Stimulated activated CD4-positive, alpha-beta T cell treated with anti-CD3 and anti-CD28 coated beads, Interleukin-15, amount 100 ng/mL, for 1 hour (primary cell): ENCODE measurements at places on chromosomes 5 and 9.

DNA sequence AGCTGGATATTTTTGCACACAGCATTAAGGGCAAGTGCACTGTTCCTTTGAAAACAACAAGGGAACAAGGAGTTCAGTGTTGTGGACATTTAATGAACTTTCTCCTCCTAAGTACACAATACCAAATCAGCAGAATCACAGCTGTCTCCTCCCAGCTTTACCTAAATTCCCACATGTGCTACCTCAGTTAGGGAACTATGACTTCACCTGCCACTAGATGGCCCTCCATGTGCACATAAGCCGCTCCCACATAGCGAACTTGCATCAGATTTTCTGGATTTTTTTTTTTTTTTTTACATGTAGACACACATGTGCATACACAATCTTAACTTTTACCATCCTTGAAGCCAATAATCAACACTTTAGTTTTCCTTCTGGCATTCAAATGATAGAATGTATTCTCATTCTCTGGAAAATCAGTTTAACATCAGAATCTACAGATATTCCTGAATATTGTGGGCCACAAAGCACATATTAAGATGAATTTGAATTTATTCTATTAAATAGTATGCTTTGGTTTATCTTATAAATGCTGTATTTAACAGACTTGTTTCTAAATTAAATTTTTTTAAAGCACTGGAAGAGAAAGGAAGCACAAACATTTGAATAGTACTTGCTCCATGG is 123.6 kb downstream of the PALM2AKAP2 start:
- DNase-seq: no peak

- no peak for DNase-seq
Observed at GRCh38 chr5:97151370-97151769, 9.0 kb upstream of the LIX1 start.

DNA sequence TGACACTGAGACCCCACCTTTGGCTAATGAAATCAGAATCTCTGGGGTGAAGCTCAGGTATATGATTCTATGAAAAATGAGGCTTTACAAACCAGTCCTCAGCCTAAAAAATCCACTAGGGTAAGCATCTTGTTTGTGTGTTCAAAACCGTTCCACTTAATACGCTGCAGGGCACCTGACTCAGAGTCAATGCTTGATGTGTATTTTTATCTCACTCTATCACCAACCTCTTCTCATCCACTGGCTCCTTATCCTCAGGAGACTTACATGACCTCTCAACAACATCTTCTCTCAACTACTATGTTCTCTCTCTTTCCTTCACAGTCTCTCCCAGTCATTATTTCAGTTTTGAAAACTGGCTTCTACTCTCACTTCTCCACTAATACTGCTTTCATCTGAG is 153.3 kb upstream of the KCNN2 start:
- no peak for DNase-seq

DNA sequence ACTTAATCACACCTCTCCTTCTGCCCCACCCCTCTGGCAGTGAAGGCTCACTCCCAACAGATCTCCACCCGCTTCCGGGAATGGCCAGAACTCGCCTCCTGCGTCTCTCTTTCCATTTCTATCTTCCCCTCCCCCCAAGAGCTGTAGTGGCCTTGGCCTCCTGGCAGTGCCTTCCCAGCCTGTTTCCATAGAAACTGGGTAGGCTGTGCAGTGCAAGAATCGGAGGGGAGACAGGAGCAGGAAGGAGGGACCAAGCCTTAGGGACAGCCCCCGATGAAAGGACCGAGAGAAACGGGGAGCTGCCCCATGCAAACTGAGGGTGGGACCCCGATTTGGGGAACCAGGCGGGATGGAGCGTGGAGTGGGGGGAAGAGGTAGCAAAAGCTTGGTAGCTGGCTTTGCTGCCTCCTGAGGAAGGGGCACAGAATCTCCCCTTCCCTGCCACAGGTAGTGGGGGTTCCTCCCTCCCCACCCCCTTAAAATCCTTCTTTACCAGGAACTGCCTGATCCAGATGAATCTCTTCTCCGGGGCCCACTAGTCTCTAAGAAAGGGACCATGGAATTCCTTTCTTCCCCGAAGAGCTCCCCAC is 4.5 kb upstream of the PCDH1 start:
- DNase-seq: no peak

DNA sequence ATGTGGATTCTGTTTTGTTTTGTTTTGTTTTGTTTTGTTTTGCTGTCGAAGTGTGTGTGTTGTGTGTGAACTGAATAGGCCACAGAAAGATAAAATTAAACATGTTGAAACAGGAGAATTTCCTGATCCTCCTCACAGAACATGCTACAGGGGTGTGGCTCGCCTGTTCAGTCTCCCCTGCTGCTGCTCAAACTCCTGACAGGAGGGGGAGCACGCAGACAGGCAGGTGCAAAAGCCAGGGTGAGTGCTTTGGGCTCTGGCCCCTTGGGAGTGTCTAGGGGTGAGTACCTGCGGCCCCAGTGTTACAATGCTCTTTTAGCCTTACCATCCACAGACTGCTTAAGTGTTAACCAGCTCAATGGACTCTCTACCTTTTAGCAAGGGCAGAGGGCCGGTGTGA is 473.5 kb downstream of the MAT2B start:
- DNase-seq: no peak

- DNase-seq: no peak
Observed at GRCh38 chr5:18152671-18153070, 518.4 kb downstream of the TAF11L14 start.

GRCh38 chr5:43275391-43275790 is 37.8 kb downstream of the HMGCS1 start:
- DNase-seq: no peak

DNA sequence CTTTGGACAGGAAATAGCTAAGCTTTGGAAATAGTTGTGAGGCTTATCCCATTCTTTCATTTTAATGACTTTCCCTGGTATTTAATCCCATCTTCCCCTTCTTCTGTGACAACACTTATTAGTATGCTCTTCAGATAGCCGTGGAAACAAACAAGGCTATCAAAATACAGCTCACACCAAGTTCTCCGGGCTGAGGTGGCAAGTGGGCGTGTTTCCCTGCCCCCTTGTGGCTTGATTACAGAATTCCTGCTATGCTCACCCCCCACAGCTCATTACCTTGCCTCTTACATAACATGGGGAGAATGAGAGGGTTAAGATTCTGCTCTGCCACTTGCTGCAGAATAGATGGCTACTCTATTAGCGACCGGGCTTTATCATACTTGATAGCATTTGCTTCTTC is 437.1 kb upstream of the TLE4 start:
- no peak for DNase-seq

GRCh38 chr9:37424686-37425297 is 2.3 kb downstream of the GRHPR start:
- no peak for DNase-seq

DNA sequence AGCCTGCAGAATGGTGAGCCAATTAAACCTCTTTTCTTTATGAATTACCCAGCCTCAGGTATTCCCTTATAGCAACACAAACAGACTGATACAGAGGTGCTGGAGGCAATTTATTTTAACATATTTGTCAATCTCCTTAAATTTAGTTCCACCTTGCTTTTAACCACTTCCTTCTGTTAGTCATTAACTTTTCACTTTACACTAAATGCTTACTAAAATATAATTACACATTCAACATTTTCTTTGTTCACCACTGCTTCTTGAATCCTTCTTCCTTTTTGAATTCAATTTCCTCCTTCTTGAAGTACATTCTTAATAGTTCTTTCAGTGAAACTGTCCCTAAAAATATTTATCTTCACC is 39.4 kb downstream of the LYRM7 start:
- no peak for DNase-seq

GRCh38 chr5:102545175-102545574 is 46.4 kb upstream of the SLCO6A1 start:
- DNase-seq: no peak

GRCh38 chr9:95313010-95313498 is 4.5 kb downstream of the FANCC start:
- no peak for DNase-seq

- DNase-seq: no peak
Observed at GRCh38 chr9:7178729-7179128, 421.0 kb downstream of the KDM4C start.

GRCh38 chr5:1552521-1553255 is 28.9 kb upstream of the LPCAT1 start:
- DNase-seq: no peak

DNA sequence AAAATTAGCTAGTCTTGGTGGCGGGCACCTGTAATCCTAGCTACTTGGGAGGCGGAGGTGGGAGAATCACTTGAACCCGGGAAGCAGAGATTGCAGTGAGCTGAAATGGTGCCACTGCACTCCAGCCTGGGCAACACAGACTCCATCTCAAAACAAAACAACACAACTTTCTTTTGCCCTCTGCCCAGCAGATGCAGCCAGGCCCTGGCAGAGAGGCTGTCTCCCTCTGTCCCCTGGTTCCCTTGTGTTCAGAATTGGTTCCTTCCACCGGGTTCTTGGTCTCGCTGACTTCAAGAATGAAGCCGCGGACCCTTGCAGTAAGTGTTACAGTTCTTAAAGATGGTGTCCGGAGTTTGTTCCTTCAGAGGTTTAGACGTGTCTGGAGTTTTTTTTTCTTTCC is 30.2 kb upstream of the CEP72 start:
- no peak for DNase-seq

GRCh38 chr5:131622633-131623032 is 12.4 kb downstream of the RAPGEF6 start:
- DNase-seq: no peak

DNA sequence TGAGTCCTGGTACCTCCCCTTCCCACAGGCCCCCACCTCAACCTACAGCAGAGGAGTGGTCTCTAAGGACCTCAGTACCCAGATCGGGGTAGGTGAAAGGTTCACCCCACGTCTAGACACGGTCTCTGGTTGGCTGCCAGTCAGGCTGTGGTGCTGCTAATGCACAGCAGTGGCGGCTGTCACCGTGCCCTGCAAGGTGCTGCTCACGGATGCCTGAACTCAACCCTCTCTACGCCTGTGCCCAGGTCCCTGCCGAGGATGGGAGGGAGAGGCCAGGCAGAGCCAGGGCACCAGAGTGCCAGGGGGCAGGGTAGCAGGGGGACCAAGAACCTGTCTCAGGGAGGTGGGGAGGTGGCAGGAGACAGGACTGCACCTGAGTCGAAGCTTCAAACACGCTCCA is 14.3 kb downstream of the IER5L start:
- DNase-seq: no peak

GRCh38 chr5:2269656-2270055 is 386.9 kb upstream of the IRX4 start:
- no peak for DNase-seq

DNA sequence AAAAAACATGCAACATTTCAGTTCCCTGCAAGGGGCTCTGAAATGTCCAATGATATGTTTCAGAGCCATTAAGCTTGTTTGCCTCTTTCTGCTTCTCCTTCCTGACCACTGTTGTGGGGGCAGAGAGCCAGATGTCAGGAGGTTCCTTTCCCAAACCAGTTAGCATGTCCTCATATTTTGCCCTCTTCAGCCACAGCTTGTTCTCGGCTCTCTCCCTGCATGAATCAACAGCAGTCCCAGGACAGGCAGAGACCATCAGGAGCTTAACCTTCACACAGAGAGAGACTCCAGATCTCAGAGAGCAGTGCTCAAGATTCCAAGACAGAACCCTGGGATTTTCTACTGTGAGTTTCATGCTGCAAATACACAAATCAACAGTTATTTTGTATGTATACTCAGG is 218.5 kb downstream of the COMMD10 start:
- DNase-seq: no peak

GRCh38 chr9:125972012-125972729 is 225.0 kb downstream of the PBX3 start:
- no peak for DNase-seq

DNA sequence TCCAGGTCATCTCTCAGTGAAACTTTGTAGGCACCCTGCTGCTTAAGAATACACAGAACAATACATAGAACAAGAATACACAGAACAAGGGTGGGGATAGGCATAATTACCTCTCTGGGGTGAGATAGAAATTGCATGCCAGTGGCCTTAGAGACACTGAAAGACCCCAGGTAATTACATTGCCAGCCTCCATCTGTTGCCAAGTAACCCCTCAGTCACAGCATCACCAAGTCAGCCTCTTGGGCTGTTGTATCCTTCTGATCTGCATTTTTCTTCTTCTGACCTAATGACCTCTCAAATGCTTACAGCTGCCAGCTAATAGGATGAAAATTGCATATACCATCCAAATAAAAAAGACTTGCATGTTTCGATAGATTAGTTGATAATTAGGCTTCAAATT is 167.7 kb downstream of the GRIA1 start:
- DNase-seq: no peak

GRCh38 chr9:136242918-136243525 is 2.6 kb downstream of the QSOX2 start:
- DNase-seq: no peak

DNA sequence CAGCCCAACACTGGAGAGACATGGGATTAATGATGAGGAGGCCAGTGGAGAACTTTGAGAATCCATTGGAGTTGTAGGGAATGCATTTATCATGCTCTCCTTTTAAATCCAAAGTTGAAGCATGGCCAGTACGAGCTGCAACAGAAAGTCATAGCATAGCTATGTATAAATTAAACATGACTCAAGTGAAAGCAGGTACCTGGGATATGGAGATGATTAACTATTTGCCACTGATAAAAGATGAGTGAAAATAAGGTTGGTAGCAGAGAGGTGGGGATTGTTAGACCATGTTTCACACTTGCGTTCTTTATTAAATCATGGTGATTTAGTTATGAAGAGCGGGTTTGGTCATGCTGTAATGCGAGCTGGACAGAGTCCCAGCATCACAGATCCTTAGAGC is 189.6 kb downstream of the ARHGEF28 start:
- no peak for DNase-seq

GRCh38 chr5:181114844-181115778 is 15.9 kb downstream of the OR2V1 start:
- no peak for DNase-seq

- no peak for DNase-seq
Observed at GRCh38 chr5:114450437-114450836, 88.6 kb downstream of the KCNN2 start.

DNA sequence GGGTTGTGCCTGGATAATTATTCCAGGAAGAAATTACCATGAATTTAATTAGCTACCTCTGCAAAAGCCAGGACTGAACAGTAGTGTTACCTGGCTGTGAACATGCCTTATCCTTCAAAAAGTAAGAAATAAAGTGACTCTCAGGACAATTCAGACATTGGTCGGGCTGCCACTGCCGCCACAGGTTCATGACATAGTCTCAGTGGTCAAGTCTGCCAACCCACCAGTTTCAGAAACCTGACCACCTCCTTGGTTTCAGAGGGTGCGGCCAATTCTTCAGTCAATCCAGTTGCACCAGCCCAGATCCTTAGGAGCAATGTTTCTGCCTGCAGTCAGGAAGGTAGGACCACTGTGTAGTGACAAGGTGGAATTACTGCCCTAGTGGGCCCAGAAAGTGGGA is 593.1 kb upstream of the DAB2 start:
- no peak for DNase-seq

GRCh38 chr9:84652496-84653120 is 16.9 kb upstream of the NTRK2 start:
- no peak for DNase-seq

GRCh38 chr5:76849419-76850291 is at the start of gene S100Z:
S100Z (plus strand) TSS chr5:76850014; CDS start chr5:76875360, 25,346 bp downstream.
- DNase-seq: no peak

- no peak for DNase-seq
Observed at GRCh38 chr9:16619402-16619801, 251.1 kb downstream of the BNC2 start.
